ENCODE measurements at places on chromosomes 5 and 9.

- no peak overlapping the region for H3K4me3 ChIP-seq
- peaks cover 38% of the 10 kb centered on the region for H3K36me3 ChIP-seq
- H3K27ac ChIP-seq, result no peak overlapping the region
- DNase-seq, result no peak
These were observed 111.5 kb downstream of the KDM4C start for GRCh38 chr9:6869081-6869948.

DNA sequence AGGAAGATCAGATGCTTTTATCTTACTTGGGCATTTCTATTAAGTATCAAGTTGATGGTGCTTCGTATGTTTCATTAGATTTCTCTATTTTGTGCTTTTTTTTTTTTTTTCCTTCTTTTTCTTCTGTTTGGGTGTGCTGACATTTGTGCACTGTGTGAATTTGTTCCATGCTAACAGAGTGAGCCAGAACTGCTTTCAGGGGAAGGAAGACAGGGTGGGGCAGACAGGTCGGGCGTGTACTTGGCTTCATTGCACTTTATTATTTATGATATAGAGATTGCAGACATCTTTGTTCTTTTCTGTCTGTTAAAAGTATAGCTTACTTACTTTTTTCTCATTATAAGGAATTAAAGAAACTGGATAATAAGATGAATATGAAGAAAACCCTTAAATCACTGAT lies 112.2 kb downstream of the FGF18 start:
- no peaks in the 10 kb centered on the region for H3K4me1 ChIP-seq
- no peaks in the 10 kb centered on the region for H3K36me3 ChIP-seq
- no peak overlapping the region for H3K27ac ChIP-seq
- no peak overlapping the region for H3K4me3 ChIP-seq
- peaks cover 14% of the 10 kb centered on the region for H3K27me3 ChIP-seq

DNA sequence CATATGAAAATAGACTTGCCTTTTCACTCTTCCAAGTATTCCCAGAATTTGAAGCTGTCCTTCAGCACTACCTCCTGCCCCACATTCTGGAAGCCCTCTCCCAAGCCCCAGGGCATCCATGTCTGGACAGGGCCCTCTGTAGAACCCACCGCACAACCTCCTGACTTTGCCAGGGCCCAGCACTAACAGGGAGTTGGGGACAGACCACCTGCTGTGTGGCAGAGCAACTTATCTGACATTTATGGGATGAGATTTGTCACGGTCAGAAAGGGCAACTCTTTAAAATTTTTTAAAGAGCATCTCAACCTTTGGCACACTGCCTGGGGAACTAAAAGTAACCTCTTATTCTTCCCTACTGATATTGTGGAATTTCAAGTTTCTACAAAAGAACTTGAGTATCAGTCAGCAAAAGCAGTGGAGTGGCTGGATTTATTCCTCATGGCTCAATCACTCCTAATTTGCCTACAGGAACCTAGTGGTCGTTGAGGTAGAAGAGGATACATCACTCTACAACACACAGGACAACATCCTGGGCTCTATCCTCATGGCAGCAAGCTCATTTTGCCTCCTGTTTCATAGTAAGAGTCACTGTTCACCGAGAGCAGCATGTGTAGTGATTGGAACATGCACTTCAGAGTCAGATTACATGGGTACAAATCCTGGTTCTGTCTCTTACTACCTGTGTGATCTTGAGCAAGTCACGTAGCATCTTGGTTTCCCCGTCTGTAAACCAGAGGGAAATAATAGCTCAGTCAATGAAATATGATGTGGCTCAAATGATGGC lies 285.3 kb downstream of the ENC1 start:
- H3K27me3 ChIP-seq, result peaks cover 6% of the 10 kb centered on the region
- no peak overlapping the region for H3K27ac ChIP-seq
- no peak for DNase-seq

GRCh38 chr9:75960551-75960950 lies 70.1 kb downstream of the PCSK5 start:
- H3K4me1 ChIP-seq, result peaks cover 15% of the 10 kb centered on the region
- no peaks in the 10 kb centered on the region for H3K36me3 ChIP-seq
- H3K4me3 ChIP-seq, result no peak overlapping the region
- no peaks in the 10 kb centered on the region for H3K27me3 ChIP-seq

GRCh38 chr9:114238891-114239875 lies 83.7 kb upstream of the ORM1 start:
- no peak for DNase-seq
- no peak overlapping the region for H3K27ac ChIP-seq
- H3K4me1 ChIP-seq, result no peaks in the 10 kb centered on the region
- peaks cover 11% of the 10 kb centered on the region for H3K27me3 ChIP-seq

- DNase-seq, result no peak
- peaks cover 25% of the 10 kb centered on the region for H3K4me1 ChIP-seq
- no peaks in the 10 kb centered on the region for H3K27me3 ChIP-seq
- no peak overlapping the region for H3K4me3 ChIP-seq
These were observed 8.1 kb downstream of the HNRNPAB start for GRCh38 chr5:178212241-178213002.

DNA sequence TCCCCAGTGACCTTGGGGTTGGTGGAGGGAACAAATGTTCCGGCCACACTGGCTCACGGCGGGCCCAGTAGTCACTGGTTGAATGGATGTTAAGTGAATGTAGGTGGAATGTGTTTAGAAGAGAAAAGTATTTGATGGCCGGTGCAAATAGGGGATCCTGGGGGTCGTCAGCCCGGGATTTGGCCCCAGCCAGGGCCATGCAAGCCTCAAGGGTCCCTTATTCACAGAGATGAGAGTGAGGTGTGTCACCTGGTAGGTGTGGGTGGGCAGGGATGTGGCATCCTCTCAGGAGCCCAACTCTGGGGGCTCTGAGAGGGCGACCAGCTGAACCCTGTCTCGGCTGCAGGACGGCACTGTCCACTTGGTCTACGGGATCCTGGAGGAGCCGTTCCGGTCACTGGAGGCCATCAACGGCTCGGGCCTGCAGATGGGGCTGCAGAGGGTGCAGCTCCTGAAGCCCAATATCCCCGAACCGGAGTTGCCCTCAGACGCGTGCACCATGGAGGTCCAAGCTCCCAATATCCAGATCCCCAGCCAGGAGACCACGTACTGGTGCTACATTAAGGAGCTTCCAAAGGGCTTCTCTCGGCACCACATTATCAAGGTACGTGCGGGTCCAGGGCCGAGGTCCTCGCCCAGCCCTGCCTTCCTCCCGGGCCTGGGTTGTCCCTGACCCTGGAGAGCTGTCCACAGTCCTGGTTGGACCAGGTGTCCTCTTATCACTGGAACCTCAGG lies 5.9 kb downstream of the DBH start:
- H3K4me1 ChIP-seq, result no peaks in the 10 kb centered on the region
- no peak for DNase-seq
- H3K27ac ChIP-seq, result no peak overlapping the region
- H3K27me3 ChIP-seq, result peaks cover 11% of the 10 kb centered on the region
- H3K36me3 ChIP-seq, result no peaks in the 10 kb centered on the region

DNA sequence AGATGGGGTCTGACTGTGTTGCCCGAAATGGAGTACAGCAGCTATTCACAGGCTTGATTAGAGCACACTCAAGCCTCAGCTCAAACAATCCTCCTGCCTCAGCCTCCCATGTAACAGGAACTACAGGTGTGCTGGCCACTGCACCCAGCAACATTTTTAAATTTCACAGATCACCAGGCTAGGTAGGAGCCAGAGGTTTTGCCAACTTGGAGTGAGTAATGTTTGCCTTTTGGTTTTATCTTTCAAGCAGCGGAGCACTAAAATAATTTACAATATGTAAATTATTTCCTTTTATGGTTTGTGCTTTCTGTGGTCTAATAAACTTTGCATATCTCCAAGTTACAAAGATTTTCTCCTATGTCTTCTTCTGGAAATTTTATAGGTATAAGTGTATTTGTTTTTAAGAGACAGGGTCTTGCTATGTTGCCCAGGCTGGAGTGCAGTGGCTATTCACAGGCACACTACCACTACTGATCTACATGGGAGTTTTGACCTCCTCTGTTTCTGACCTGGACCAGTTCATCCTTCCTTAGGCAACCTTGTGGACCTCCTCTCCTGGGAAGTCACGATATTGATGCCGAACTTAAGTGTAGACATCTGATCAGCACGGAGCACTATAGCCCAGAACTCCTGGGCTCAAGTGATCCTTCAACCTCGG lies 67.2 kb upstream of the SUSD1 start:
- no peaks in the 10 kb centered on the region for H3K27me3 ChIP-seq
- H3K36me3 ChIP-seq, result peaks cover 34% of the 10 kb centered on the region
- no peaks in the 10 kb centered on the region for H3K4me1 ChIP-seq
- DNase-seq, result no peak
- no peak overlapping the region for H3K4me3 ChIP-seq

GRCh38 chr9:104982543-104982942 lies 54.6 kb upstream of the ABCA1 start:
- H3K4me3 ChIP-seq, result no peak overlapping the region
- no peaks in the 10 kb centered on the region for H3K36me3 ChIP-seq
- no peak for DNase-seq
- H3K4me1 ChIP-seq, result peaks cover 9% of the 10 kb centered on the region

All from activated naive CD4-positive, alpha-beta T cell treated with anti-CD3 and anti-CD28 coated beads, Interleukin-2, amount 10 ng/mL, durations not matched to agents 7 days and 5 days (primary cell).